ENCODE measurements at places on chromosomes 5 and 9. TPM values are rescaled to one million over a fixed set of nuclear protein-coding genes. Genes with fewer than 3 reads are reported as not detected.

- no peak for DNase-seq
These were observed 24.7 kb downstream of the SLC9A3 start for GRCh38 chr5:499233-500209.

DNA sequence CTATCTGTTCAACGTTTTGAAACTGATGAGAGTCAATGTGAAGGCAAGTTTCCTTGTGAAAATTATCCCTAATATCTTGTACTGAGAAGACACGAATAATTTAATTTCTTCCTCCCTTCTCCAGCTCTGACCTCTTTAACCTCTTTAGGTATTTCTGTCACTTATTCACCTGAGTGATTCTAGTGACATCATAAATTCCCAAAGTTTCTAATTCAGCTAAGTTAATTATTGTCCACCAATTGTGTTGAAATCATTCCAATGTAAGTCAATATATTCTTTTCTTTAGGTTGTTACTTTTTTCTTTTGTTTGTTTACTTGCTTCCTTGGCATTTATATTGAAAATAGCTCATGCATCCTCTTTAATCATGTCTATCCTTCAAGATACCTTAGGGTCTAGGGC lies 143.8 kb downstream of the PAPPA start:
- no peak for DNase-seq

- no peak for DNase-seq
These were observed 3.6 kb upstream of the DPH7 start for GRCh38 chr9:137582286-137582860.

The NOL6 gene
- total RNA-seq = 24.3 TPM

DNA sequence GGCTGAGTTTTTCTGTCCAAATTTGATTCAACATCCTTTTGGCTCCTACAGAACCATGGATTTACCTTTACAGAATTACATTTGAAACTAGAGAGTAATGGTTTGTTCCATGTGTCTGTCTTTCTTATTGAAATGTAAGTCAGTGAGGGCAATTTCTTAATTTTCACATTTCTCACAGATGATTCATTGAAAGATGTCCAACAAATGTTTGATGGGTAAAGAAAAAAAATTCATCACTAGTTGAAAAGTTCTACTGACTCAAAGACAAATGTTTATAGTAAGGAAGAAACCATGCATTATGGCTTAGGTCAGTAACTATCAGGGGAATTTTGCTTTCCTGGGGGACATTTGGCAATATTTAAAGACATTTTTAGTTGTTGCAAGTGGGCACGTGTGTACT lies 131.6 kb upstream of the TRPM3 start:
- no peak for DNase-seq

DNA sequence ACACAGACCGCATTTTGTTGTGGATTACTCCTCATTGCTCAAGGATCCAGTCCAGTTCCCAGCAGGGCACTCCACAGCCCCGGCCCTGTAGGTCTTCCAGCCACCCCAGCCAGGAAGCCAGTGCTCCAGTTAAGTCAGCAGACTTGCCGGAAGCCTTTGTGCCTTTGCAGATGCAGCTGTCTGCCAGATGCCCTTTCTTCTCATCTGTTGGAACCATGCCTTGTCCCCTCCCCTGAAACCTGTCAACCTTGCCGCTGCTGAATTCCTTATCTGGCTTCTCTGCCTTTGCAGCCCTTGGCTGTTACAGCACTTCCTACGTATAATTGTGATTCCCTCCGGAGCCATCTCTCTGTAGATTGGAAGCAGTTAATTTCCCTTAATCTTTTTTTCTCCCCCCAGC lies 28.4 kb downstream of the PSAT1 start:
- no peak for DNase-seq

DNA sequence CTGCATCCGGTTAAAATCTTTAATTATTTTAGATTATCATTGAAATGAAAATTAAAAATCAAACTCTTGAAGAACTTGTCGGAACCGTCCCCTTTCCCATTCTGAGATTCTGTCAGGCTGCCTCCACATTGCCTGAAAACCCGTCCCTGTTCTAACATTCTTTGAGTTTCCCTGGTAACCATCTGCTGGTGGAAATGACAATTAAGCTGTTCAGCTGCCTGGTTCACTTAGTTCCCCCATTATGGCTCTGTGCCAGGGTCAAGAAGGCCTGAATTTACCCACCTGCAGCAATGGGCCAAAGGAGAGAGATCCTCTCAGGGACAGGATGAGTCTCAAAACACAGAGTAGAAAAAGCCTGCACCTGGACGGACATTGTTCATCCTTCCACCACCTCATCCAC lies 11.8 kb upstream of the TCOF1 start:
- DNase-seq = no peak

DNA sequence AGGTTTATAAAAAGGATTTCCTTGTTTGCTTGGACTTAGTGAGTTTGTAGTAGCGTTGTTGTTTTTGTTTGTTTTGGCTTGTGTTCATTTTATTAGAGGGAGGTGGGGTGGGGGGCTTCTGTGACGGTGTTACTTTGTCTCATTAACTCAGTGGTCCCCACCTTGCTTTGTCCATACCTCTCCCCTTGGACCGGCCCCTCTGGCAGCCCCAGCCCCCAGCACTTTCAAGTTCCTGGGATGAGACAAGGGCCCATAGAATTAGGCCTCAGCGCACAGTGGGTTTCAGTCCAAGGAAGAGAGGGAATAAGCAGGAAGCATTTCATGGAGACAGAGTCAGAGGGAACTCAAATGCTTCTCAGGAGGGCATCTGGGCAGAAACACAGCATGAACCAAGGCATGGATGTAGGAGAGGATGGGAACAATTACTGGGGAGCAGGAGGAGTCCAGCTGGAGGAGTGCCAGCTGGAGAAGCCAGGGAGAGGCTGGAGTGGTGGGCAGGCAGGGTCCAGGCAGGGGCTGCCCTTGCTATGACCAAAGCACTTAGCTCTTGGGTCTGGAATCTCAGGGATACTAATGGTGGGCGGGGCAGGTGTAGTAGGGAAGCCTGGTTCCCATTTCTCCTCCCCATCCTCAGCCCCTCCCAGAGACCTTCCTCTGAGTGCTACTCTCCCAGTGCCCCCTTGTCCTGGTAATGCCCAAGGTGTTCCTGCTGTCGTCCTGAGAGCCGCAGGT lies 23.5 kb upstream of the ENHO start:
- no peak for DNase-seq

DNA sequence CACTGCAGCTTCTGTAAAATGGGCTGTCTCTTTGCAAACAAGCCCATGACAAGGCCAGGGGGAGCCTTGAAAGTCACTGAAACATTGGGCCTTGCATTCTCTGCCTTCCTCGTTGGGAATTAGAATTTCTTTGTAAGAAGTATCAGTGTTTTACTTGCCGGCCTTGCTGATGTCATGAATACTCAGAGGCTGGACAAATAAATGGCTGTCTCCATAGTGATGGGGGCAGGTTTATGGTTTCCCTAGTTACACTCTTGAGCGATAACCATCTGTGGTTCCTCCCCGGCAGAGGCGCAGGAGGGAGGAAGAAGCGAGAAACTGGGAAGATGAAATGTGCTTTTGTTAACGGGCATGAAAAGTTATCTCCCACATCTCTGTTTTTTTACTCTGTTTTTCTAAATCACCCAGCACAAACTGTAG lies 272.7 kb upstream of the PANK3 start:
- no peak for DNase-seq

The PTPRD gene
- 92.0 TPM for total RNA-seq

- DNase-seq = no peak
These were observed 40.2 kb downstream of the CACNA1B start for GRCh38 chr9:137917795-137918194.

The DNAJA1 gene
- 89.8 TPM for total RNA-seq

DNA sequence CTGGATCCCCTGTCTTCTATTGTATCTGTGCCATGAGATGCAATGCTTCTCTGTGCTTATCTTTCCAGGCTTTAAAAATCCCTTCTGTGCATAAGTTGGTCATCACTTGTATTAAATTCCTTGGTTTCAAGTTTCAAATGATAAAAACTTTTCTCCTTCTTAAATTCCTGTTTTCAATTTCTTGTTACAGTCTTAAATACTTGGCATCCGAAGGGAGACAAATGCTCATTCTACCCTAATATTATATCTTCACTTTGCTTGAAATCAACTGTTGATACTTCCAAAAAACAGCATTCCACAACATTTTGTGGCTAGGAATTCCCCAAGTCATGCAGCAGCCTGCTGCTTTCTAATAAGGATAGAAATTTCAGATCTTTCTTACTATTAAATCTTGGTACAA lies 413.2 kb upstream of the ACTBL2 start:
- no peak for DNase-seq

DNA sequence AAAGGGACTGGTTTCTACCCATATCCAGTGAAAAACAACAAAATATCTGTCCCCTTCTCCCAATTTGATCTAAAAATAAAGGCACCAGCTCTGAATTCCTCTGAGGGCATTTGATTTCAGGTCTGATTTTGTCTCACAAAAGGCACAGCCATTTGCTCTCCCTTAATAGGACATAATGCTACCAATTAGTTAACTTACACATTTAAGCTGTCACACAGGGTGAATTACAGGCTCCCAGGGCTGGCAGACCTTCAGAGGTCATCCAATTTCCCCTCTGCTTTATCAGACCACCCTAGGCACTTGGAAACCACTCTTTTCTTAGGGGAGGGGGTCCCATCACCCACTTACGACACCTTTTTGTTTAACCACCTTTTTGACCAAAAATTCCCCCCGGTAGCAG lies 319.9 kb downstream of the SPOCK1 start:
- no peak for DNase-seq

DNA sequence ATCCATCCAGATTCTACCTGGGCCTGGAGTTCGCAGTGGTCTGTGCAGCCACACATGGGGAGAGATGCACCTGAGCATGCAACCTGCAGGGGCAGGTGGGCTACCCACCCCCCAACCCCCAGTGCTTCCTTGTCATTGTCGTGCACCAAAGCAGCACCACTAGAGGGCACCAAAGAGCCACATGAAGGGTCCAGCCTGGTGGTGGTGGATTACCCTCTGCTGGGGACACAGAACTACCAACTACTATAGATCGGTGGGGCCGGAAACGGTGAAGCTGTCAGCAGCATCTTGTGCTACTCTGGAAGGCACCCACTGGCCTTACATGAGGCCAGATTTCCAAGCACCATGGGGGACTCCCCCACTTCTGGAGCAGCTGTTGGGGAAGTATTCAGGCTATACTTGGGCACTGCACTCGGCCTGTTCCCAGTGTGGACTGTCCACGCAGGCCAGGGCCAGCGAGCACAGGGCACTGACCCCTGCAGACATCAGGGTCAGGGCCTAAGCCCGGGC lies 60.2 kb upstream of the TBC1D2 start:
- DNase-seq = peak; percentile 77

The FREM1 gene
- total RNA-seq = 14.0 TPM
